Lower leg skin (tissue), 4 donors: ENCODE measurements at places on chromosomes 3 and 15. TPM values are rescaled to one million over a fixed set of nuclear protein-coding genes. Genes with fewer than 3 reads are reported as not detected.

The CPNE9 gene
- total RNA-seq: 0.54 TPM

DNA sequence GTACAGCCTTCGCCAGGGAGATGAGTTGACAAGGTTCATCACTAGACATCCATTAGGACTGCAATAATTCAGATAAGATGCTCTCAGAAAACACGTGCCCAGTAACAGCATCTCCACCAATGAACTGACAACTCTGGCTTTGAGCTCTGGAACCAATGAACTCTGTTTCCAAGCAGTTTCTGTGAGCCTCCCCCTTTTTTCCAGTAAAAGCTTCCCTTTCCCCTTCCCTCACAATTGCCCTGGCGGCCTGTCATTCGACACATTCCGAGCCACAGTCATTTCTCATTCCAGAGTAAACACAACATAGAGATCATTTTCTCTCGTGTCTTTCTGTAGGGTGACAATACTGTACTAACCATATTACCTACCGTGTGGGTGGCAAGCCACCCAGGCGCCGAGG is 3.6 kb downstream of the PLA2G4D start:
- DNase-seq: no peak

The CPA3 gene
- total RNA-seq: 2.0 TPM

- no peak for DNase-seq
Observed at GRCh38 chr3:194885766-194886165, 200.1 kb downstream of the FAM43A start.

The RLBP1 gene
- not detected for total RNA-seq

GRCh38 chr3:178275311-178275710 is 260.9 kb upstream of the KCNMB2 start:
- no peak for DNase-seq

The CMTM7 gene
- total RNA-seq: 9.8 TPM

GRCh38 chr3:129593230-129593594 is 13.3 kb downstream of the PLXND1 start:
- no peak for DNase-seq

- DNase-seq: peak; percentile 29
Observed at GRCh38 chr3:38247366-38248035, 18.1 kb upstream of the SLC22A13 start.

The KCNAB1 gene
- total RNA-seq: 1.6 TPM

The CMTM8 gene
- total RNA-seq: 11.2 TPM

- no peak for DNase-seq
Observed at GRCh38 chr3:117537949-117538348, 828.4 kb downstream of the TUSC7 start.

DNA sequence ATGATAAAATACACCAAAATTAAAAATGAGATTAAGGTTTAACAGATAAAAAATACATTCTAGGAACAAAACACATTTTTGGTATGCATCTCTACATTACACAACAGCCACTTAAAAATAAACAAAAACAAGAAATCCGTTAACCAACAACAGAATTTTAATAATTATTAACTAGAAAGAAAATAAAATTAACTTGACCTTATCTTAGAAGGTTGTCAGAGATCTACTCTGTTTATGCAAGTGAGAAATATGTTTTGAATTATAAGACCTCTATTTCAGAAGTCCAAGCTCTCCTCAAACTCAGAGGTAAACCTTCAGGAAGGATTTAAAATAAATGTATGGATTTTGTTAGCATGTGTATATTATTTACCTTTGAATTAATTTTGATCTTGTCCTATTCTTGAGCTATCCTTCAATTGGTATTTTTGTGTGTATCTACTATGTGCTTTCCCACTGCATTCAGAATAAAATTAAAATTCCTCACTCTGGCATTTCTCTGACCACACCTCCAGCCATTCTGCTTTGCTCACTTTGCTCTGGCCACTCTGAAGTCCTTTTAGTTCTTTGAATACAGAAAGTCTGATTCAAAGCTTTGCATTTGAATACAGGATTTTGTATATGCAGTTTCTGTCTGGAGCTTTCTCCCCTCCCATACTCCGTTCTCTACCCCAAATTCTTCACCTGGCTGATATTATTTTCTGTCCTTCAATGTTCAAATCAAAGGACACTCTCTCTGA is 352.0 kb downstream of the ZBTB20 start:
- DNase-seq: no peak

The IGF2BP2 gene
- total RNA-seq: 7.7 TPM

GRCh38 chr15:90497912-90498311 is 31.8 kb upstream of the CRTC3 start:
- DNase-seq: peak; percentile 39

- no peak for DNase-seq
Observed at GRCh38 chr3:14822134-14822533, 3.4 kb downstream of the FGD5 start.

The CGNL1 gene
- 5.7 TPM for total RNA-seq

The SYNPR gene
- not detected for total RNA-seq

The GRIP2 gene
- total RNA-seq: 5.2 TPM

DNA sequence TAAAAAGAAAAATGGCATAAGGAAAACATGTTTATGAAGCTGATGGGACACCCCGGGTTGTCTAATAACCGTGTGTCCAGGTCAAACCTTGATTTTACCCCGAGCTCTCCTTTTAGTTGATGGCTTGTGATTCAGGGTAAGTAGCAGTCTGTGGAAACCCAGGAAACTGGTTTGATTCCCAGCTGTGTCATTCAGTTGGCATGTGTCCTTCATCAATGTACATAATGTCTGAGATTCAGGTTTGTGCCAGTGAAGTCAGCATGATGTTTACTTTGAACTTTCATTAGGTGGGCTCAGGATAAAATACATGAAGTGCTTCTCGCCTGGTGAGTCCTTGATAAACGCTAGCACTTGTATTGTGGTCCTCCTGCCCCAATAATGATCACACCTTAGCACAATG is 4.3 kb upstream of the COPG1 start:
- no peak for DNase-seq

- no peak for DNase-seq
Observed at GRCh38 chr15:90261811-90262210, 3.7 kb upstream of the NGRN start.

The TMCC1 gene
- 15.1 TPM for total RNA-seq

- no peak for DNase-seq
Observed at GRCh38 chr3:25182794-25183193, 245.3 kb upstream of the RARB start.

- no peak for DNase-seq
Observed at GRCh38 chr15:39595338-39596221, 14.7 kb downstream of the THBS1 start.

- DNase-seq: no peak
Observed at GRCh38 chr15:94760348-94760747, 529.0 kb downstream of the MCTP2 start.

- DNase-seq: peak; percentile 29
Observed at GRCh38 chr3:118987477-118987876, 47.2 kb downstream of the IGSF11 start.

The ZNF501 gene
- 1.1 TPM for total RNA-seq

The PPARG gene
- total RNA-seq: 8.4 TPM

The PRR20G gene
- total RNA-seq: not detected

The ERICH6 gene
- total RNA-seq: not detected

The P2RY12 gene
- total RNA-seq: 0.34 TPM

DNA sequence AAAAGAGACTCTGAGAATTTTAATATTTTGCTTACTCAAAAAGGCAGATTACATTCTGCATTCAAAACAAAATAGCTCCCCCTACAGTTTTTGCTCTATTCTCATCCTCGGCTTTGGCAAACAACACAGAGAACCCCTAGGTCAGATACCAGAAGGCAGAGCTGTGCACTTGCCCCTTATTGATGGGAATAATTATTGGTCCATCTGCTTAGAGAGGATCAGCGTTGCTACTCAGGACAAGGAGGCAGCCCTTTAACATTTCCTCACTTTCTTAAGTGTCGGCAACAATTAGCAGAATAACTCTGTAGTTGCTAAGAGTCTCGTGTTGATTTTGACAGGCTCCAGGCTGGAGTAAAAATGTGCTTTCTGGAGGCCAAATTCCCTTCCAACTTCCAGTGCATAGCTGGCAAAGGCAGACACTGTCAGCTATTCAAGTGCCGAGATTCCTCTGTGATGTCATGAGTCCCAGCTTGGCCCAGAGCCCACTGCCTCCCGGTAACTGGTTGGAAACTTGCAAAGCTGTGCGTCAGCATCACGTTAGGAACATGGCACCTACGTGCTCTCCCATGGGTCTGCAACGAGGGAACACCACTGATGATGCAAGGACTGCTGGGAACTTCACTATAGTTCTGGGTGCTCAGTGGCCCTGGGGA is 482.7 kb upstream of the ADAMTS9 start:
- DNase-seq: peak; percentile 56

DNA sequence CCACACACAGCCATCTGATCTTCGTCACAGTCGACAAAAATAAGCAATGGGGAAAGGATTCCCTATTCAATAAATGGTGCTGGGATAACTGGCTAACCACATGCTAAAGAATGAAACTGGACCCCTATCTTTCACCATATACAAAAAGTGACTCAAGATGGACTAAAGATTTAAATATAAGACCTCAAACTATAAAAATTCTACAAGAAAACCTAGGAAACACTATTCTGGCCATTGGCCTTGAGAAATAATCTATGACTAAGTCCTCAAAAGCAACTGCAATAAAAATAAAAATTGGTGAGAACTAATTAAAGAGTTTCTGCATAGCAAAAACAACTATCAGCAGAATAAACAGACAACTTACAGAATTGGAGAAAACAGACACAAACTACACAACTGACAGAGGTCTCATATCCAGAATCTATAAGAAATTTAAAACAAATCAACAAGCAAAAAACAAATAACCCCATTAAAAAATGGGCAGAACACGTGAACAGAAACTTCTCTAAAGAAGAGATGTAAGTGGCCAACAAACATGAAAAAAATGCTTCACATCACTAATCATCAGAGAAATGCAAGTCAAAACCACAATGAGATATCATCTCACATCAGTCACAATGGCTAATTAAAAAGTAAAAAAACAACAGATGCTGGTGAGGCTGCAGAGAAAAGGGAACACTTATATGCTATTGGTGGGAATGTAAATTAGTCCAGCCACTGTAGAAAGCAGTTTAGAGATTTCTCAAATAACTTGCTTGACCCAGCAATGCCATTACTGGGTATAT is 104.0 kb downstream of the NR1I2 start:
- DNase-seq: no peak

GRCh38 chr15:97759363-97759762 is 201.1 kb upstream of the ARRDC4 start:
- DNase-seq: no peak

GRCh38 chr15:96285729-96286254 is 44.7 kb upstream of the NR2F2 start:
- DNase-seq: no peak

- no peak for DNase-seq
Observed at GRCh38 chr15:74716651-74717050, 8.7 kb downstream of the CYP1A1 start.

- DNase-seq: peak; percentile 95
Observed at GRCh38 chr3:13650210-13651056, 101.5 kb downstream of the FBLN2 start.

GRCh38 chr15:47961401-47962090 is 159.2 kb upstream of the SLC24A5 start:
- no peak for DNase-seq

- DNase-seq: no peak
Observed at GRCh38 chr3:148958696-148959095, 32.6 kb upstream of the GYG1 start.

- no peak for DNase-seq
Observed at GRCh38 chr3:186255703-186256331, 106.2 kb downstream of the DGKG start.

DNA sequence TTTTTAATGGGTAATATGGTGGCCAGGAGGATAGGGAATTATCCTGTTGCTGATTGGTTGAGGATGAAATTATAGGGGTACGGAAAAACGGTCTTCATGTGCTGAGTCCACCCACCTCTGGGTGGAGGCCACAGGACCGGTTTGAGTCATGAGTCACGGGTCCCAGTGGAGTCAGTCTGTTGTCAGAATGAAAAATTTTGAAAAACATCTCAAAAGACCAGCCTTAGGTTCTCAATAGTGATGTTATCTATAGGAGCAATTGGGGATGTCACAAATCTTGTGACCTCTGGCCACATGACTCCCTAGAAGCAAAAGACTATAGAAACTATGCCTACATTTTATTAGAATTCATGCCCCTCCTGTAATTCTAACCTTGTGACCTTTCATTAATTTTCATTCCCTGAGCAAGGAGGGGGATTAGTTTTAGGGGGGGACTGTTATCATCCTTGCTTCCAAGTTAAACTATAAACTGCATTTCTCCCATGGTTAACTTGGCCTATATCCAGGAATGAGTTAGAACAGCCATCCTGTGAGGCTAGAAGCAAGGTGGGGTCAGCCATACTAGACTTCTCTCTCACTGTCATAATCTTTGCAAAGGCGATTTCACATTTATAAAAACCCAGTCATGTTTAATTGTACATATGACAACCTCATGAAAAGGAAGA is 101.2 kb downstream of the TCF12 start:
- DNase-seq: peak; percentile 23

DNA sequence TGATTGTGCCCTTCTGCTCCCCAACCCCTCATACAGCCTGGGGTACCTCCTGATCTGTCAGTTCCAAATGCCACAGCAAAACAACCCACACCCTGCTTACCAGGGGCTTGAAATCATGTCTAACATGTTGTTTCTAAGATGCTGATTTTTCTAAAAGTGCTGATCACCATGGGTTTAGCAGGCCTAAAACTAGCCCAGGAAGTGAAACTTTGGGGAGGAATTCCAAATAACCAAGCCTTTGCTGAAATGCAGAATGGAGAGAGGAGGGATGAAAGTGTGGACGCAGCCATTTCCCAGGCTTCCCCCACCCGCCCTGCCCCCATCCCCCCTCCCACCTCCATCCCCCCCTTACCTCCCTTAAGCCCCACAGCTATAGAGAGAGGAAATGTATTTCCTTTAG is 2.0 kb upstream of the HRH1 start:
- no peak for DNase-seq

- DNase-seq: no peak
Observed at GRCh38 chr3:138195481-138195880, 8.4 kb downstream of the ARMC8 start.
